ENCODE measurements at places on chromosomes 7 and 10. TPM values are rescaled to one million over a fixed set of nuclear protein-coding genes. Genes with fewer than 3 reads are reported as not detected.

The PI4K2A gene
- 37.4 TPM for polyA plus RNA-seq

The DENND2A gene
- polyA plus RNA-seq: 12.2 TPM

The ATOH7 gene
- polyA plus RNA-seq: 1.4 TPM

The SPDYE16 gene
- polyA plus RNA-seq: 1.2 TPM

The TDRD1 gene
- 0.22 TPM for polyA plus RNA-seq

The TSC22D4 gene
- polyA plus RNA-seq: 56.8 TPM

The FAS gene
- polyA plus RNA-seq: 6.9 TPM

The GSTO2 gene
- 35.7 TPM for polyA plus RNA-seq

The RAMP3 gene
- polyA plus RNA-seq: 5.1 TPM

The VWDE gene
- polyA plus RNA-seq: 0.66 TPM

The IFIT1 gene
- 7.9 TPM for polyA plus RNA-seq

The EN2 gene
- polyA plus RNA-seq: not detected

GRCh38 chr7:101823596-101823995, 6.2 kb downstream of the CUX1 start:
- H3K4me1 ChIP-seq: peaks cover 3% of the 10 kb centered on the region
- H3K27me3 ChIP-seq: no peaks in the 10 kb centered on the region
- H3K36me3 ChIP-seq: peaks cover 9% of the 10 kb centered on the region
- H3K4me3 ChIP-seq: no peak overlapping the region
- no peak for DNase-seq

- no peak overlapping the region for H3K27ac ChIP-seq
- H3K4me3 ChIP-seq: peak overlapping the region; percentile 81
- DNase-seq: peak; percentile 55
- H3K27me3 ChIP-seq: no peaks in the 10 kb centered on the region
- peaks cover 2% of the 10 kb centered on the region for H3K36me3 ChIP-seq
- peaks cover 21% of the 10 kb centered on the region for H3K4me1 ChIP-seq
Observed at GRCh38 chr7:73668103-73668885, 663 bp downstream of the VPS37D start.

- no peak for DNase-seq
- no peak overlapping the region for H3K27ac ChIP-seq
- H3K4me1 ChIP-seq: no peaks in the 10 kb centered on the region
- no peaks in the 10 kb centered on the region for H3K27me3 ChIP-seq
- peaks cover 42% of the 10 kb centered on the region for H3K36me3 ChIP-seq
Observed at GRCh38 chr10:119942973-119943372, 50.4 kb downstream of the SEC23IP start.

DNA sequence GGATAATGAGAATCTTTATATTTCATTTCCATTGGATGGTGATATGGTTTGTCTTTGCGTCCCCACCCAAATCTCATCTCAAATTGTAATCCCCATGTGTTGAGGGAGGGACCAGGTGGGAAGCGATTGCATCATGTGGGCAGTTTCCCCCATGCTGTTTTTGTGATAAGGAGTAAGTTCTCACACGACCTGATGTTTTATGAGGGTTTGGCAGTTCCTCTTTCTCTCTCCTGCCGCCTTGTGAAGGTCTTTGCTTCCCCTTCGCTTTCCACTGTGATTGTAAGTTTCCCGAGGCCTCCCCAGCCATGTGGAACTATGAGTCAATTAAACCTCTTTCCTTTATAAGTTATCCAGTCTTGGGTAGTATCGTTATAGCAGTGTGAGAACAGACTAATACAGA, 59.4 kb downstream of the MTPN start:
- H3K27ac ChIP-seq: no peak overlapping the region
- no peak for DNase-seq
- no peaks in the 10 kb centered on the region for H3K27me3 ChIP-seq
- no peaks in the 10 kb centered on the region for H3K36me3 ChIP-seq
- no peak overlapping the region for H3K4me3 ChIP-seq

DNA sequence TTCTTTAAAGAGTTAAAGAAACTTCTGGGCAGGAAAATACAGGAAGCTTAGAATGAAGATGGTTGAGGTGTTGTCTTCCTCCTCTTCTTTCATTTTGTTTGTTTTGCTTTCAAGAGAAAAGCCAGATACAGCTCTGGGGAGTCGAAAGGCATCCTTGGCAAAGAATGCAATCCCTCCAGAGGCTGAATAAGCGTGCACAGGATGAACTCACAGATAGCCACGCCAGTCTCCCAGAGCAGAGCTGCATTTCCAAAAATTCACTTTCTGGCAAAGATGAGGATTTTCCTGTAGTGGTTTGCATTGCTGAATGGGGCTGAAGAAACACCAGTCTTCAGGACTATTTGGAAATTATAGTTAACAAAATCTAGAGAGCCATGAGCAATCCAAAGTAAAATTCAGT, 336.4 kb downstream of the NRG3 start:
- no peak overlapping the region for H3K27ac ChIP-seq
- no peaks in the 10 kb centered on the region for H3K36me3 ChIP-seq
- H3K4me1 ChIP-seq: no peaks in the 10 kb centered on the region
- H3K4me3 ChIP-seq: no peak overlapping the region
- no peak for DNase-seq

DNA sequence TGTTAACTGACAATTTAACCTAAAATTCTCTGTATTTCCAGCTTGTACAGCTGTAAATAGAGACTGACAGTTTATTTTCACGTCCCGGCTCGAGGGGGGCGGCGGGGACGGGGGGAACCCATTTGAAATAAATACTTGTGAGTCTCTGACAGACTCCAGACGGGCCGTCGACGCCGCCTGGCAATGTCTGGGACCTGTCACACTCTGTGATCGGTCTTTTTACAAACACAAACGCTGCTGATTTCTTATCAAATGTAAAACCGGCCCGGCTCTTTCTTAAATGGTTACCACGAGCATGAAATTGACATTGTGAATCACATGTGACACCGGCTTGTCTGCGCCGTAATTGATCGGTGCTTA, 57.0 kb downstream of the UNCX start:
- H3K4me3 ChIP-seq: no peak overlapping the region
- H3K27me3 ChIP-seq: peaks cover 47% of the 10 kb centered on the region
- H3K36me3 ChIP-seq: no peaks in the 10 kb centered on the region
- no peak overlapping the region for H3K27ac ChIP-seq

DNA sequence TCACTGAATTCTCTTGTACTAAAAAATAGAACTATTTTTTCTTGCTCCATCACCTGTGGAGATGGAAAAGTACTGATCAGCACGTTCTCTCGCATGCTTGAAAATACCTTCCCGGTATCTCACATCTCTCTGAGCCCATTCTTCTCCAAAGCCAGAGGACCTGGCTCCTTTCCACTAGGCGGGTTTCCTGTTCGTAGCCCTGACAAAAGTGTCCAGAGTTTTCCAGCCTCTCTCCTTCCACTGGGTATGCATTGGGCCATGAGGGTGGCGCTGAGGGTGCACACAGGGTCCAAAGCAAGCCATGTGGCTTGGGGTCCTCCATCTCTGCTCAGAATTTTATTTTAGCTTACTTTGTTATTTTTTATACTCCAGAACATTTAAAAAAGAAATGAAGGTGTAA, 16.3 kb upstream of the SRGN start:
- no peaks in the 10 kb centered on the region for H3K4me1 ChIP-seq
- DNase-seq: no peak
- H3K27ac ChIP-seq: no peak overlapping the region
- no peaks in the 10 kb centered on the region for H3K36me3 ChIP-seq
- H3K27me3 ChIP-seq: no peaks in the 10 kb centered on the region
- H3K4me3 ChIP-seq: no peak overlapping the region

DNA sequence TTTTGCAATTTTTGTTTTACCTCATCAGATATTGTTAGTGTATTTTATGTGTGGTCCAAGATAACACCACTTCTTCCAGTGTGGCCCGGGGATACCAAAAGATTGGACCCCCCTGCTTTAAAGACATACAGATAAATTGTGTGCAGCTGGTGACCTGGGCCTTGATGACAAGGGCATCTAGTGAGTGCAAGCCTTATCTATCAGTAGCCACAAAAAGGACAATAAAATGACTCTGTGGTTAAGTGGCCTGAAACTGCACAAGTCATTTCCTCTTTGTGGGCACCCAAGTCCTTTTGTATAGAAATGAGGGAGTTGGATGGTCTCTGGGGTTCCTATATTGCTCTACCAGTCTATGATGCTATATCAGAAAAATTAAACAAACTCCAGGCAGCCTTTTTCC, 98.1 kb downstream of the PARD3 start:
- DNase-seq: no peak
- H3K27me3 ChIP-seq: no peaks in the 10 kb centered on the region
- H3K4me1 ChIP-seq: no peaks in the 10 kb centered on the region
- no peak overlapping the region for H3K4me3 ChIP-seq
- no peak overlapping the region for H3K27ac ChIP-seq
- no peaks in the 10 kb centered on the region for H3K36me3 ChIP-seq

DNA sequence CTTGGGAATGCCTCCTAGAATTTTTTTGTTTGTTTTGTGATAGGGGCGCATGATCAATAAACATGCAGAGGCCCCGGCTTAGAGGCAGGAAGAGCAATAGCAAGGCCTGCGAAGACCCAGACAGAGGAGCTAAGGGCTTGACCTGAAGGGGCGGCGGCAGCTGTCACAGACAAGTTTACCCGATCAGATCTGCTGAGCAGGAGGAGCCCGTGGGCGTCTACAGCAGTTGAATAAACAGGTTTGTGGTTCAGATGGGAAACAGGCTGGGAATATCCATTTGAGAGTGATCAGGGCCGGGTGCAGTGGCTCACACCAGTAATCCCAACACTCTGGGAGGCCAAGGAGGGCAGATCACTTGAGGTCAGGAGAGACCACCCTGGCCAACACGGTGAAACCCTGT, 126.0 kb upstream of the CALN1 start:
- H3K27me3 ChIP-seq: no peaks in the 10 kb centered on the region
- H3K27ac ChIP-seq: no peak overlapping the region
- H3K4me3 ChIP-seq: no peak overlapping the region
- no peak for DNase-seq
- no peaks in the 10 kb centered on the region for H3K4me1 ChIP-seq

GRCh38 chr10:52682766-52683165, 89.8 kb downstream of the MBL2 start:
- DNase-seq: peak; percentile 79
- H3K27ac ChIP-seq: no peak overlapping the region
- peaks cover 5% of the 10 kb centered on the region for H3K4me1 ChIP-seq
- no peak overlapping the region for H3K4me3 ChIP-seq

DNA sequence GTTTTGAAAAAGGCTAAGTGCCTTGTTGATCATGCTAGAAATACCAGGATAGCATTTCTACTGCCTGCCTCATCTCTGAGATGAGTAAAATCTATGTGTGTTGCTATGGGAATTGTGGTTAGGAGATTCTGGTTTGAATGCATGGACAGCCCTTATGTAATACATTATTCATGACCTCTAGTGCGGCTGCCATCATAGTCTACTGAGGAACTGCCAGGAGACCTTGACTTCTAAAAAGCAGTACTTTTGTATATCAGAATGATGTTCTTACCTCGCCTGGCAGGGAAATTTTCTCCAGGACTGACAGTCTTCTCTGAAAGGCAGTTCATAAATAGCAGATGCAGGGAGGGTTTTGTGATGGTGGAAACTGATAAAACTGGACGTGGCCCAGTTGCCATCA, 248.5 kb downstream of the NSUN6 start:
- no peaks in the 10 kb centered on the region for H3K4me1 ChIP-seq
- H3K27ac ChIP-seq: no peak overlapping the region
- H3K27me3 ChIP-seq: no peaks in the 10 kb centered on the region
- H3K4me3 ChIP-seq: no peak overlapping the region
- no peak for DNase-seq

- H3K27me3 ChIP-seq: no peaks in the 10 kb centered on the region
- DNase-seq: no peak
- H3K4me3 ChIP-seq: no peak overlapping the region
- no peaks in the 10 kb centered on the region for H3K36me3 ChIP-seq
Observed at GRCh38 chr7:147541261-147541660, 1049.3 kb upstream of the C7orf33 start.

DNA sequence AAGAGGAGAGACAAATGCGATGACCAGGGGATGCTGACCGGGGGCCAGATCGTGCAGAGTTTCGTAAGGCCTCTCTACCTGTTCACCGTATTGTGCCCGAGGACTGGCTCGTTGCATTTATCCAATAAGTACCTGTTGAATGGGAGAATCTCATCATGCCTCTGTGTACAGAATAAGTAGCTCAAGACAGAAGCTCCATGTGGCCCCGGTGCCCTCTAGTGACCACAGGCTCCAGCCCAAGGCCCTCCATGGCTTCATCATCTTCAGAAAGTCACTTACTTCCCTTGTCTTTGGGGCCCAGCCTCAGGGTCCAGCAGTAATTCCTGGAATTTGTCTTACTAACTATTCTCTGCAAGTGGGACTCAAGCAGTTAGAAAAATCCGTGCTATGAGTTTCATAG, 151.0 kb downstream of the CHN2 start:
- peak; percentile 31 for DNase-seq
- no peaks in the 10 kb centered on the region for H3K27me3 ChIP-seq
- no peaks in the 10 kb centered on the region for H3K36me3 ChIP-seq
- H3K4me1 ChIP-seq: no peaks in the 10 kb centered on the region
- no peak overlapping the region for H3K4me3 ChIP-seq

DNA sequence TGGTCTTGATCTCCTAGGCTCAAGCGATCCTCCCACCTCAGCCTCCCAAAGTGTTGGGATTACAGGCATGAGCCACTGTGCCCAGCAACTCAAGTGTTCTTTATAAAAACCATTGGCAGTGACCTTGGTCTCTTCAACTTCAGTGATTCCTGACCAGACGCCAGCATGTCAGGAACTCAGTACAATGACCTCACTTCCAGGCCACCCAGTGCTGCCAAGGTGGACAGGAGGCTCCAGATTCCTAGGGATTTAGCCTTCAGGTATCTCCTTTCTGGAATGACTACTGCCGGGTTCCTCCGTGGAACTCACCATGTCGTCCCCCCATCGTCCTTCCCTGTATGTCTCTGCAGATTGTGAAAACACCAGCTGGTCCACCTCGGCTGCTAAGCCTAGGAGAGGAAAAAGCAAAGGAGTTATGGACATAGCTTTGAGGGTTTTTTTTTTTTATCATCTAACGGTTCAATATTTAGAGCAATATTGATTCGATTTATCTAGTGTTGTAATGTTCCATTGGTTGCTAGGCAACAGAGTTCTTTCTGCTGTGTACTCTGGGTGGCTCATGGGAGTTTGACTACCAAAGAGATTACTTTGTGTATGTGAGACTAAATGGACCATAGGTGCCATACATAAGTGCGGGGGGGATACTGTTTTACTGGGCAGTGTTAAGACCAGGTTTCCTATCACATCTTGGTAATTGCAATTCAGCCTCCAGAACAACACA, 425.8 kb upstream of the AUTS2 start:
- H3K4me1 ChIP-seq: no peaks in the 10 kb centered on the region
- no peak overlapping the region for H3K4me3 ChIP-seq
- DNase-seq: no peak

GRCh38 chr10:812787-813186, 118.7 kb downstream of the LARP4B start:
- H3K27me3 ChIP-seq: no peaks in the 10 kb centered on the region
- DNase-seq: no peak
- H3K4me1 ChIP-seq: no peaks in the 10 kb centered on the region
- no peak overlapping the region for H3K27ac ChIP-seq
- H3K4me3 ChIP-seq: no peak overlapping the region
- H3K36me3 ChIP-seq: peaks cover 83% of the 10 kb centered on the region

- H3K27ac ChIP-seq: no peak overlapping the region
- H3K4me1 ChIP-seq: no peaks in the 10 kb centered on the region
Observed at GRCh38 chr7:128841921-128842673, 11.9 kb downstream of the FLNC start.

All from large intestine (tissue), 12 donors.